Stimulated activated CD4-positive, alpha-beta T cell treated with anti-CD3 and anti-CD28 coated beads, Interleukin-2, amount 100 ng/mL, for 24 hours (primary cell): ENCODE measurements at places on chromosomes 7 and 10.

- no peak for DNase-seq
Measured at GRCh38 chr10:113320211-113320610, 232.6 kb upstream of the HABP2 start.

- DNase-seq, result no peak
Measured at GRCh38 chr10:133011882-133012281, 69.5 kb upstream of the CFAP46 start.

- DNase-seq, result peak; percentile 33
Measured at GRCh38 chr10:62870866-62871265, 54.7 kb upstream of the EGR2 start.

DNA sequence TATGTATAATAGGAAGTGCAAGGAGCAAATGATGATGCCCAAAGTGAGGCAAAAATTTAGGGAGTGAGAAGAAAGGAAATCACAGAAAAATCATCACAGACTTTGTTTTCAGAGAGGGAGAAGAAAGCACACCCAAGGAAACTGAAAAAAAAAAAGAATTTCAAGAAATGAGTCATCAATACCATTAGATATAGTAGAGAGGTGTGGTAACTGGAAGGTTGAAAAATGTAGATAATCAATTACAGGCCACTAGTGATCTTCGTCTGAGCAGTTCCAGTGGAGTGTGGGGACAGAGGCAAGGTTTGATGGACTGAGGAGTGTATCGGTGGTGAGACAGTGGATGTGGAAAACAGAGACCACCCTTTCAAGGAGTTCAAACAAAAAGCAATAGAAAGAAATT is 31.7 kb downstream of the ASB4 start:
- DNase-seq, result no peak

DNA sequence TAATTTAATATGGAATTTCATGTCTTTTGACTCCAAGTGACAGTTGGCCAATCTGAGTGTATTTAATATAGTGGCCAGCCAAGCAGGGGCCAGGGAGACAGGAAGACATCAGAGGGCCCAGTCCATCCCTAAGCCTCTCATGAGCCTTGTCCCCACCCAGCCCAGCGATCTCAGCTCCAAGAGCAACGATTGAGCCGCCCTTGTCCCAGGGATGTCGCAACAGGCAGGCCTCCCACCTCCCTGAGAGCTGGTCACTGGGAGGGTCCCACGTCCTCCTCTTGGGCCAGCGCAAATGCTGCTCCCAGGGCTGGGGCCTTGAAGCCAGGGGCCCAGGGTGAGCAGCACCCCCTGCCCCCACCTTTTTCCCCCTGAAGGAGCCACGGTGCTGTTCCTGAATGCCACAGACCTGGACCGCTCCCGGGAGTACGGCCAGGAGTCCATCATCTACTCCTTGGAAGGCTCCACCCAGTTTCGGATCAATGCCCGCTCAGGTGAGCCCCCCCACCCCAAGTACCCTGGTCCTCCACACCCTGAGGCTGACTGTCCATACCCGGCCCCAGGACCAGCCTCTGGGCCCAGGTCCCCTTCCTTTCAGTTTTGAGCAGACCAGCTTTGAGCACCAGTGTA is 29.4 kb downstream of the C10orf105 start:
- DNase-seq, result no peak

DNA sequence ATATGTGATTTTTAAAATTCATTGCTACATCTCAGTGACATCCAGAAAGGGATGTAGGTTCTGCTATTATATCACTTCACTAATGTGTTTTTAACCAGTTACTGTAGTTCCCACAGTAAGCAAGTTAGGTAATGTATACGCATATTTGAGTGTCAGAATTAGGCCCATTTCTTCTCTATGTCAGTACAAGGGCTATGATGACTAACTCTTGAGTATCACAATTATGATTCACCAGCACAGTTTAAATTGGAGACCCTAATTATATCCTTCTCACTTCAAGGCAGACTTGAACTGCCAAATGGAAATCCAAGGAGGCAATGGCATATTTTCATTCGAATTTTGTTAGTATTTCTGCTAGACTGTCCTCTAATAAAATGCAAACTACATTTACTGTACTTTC is 23.6 kb downstream of the BZW2 start:
- DNase-seq, result no peak

DNA sequence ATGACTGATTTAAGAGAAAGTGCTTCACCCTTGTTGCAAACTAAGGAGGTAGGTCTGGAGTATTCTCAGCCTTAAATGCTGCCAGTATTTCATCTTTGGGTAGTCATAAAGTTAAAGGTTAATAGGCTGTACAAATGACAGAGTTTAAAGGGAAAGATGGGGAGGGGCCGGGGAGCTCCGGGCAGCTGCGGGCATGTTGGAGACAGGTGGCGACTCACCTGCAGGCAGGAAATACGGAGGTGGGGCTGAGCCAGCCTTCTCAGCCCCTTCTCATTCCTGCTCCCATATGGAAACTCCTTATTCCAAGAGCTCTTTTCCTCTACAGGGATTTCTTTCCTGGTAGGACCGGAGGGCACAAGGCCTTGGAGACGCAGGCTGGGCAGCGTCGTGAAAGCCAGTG is 31.8 kb upstream of the HMX3 start:
- DNase-seq, result no peak

DNA sequence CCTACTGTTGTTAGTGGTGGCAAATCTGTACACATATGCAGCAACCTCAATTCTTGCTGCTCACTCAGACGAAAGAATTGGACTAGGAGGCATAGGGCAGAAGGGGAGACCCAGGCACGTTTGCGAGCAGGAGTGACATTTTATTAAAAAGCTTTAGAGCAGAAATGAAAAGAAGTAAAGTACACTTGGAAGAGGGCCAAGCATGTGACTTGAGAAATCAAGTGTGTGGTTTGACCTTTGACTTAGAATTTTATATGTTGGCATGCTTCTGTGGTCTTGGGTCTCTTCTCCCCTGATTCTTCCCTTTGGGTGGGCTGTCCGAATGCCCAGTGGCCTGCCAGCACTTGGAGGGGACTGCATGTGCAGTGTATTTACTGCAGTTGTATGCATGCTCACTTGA is 205.5 kb upstream of the SEMA3D start:
- no peak for DNase-seq

DNA sequence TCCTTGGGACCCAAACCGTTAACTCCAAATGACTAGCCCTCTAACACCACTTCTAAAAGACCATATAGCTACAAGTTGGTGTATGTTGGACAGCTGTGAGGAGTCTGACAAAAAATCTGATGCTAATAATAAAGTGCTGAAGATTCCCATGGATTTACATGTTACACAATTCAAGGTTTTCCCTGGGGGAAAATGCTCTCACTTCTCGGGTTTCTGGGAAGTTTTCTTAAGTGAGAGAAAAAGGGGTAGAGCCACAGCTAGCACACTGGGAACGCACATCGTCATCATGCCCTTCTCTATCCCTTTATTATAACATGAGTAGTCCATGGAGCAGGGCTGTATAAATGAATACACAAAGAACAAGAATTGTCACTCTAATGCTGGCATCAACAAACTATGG is 162.1 kb downstream of the CHCHD3 start:
- DNase-seq, result no peak

GRCh38 chr10:120511165-120511564 is 54.1 kb downstream of the PLPP4 start:
- no peak for DNase-seq

DNA sequence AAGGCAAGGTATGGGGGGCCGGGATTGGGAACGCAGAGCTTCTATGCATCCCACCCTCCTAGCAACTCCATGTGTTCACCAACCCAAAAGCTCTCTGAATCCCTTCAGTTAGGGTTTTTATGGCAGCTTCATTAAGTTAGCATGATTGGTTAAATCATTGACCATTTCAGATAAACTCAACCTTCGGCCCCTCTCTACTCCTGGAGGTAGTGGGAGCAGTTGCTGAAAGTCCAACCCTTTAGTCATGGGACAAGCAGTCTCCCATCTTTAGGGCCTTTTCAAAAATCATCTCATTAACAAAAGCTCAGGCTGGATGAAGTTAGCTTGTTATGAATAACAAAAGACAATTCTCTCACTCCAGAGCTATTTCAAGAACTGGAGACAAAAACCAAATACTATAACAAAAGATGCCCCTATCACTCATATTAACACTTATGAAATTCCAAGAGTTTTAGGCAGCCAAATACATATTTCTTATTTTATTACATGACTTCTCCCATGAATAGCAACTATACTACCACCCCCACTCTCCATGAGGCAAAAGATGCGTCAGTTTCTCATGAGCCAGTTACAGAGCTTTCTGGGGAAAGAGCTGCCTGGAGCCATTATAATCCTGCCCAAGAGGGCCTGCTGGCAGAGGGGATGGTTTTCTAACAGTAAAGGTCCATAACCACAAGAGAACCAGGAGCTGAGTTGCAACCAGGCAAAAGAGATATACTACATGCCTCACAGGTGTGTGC is 44.6 kb downstream of the SLC16A12 start:
- DNase-seq, result no peak

DNA sequence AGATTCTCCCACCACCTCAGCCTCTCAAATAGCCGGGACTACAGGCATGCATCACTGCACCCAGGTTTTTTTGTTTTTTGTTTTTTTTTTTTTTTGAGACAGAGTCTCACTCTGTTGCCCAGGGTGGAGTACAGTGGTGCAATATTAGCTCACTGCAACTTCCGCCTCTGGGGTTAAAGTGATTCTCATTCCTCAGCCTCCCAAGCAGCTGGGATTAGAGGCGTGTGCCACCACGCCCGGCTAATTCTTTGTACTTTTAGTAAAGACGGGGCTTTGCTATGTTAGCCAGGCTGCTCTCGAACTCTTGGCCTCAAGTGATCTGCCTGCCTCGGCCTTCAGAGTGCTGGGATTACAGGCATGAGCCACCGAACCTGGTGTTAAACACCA is 107.5 kb upstream of the KIF5B start:
- DNase-seq, result no peak

DNA sequence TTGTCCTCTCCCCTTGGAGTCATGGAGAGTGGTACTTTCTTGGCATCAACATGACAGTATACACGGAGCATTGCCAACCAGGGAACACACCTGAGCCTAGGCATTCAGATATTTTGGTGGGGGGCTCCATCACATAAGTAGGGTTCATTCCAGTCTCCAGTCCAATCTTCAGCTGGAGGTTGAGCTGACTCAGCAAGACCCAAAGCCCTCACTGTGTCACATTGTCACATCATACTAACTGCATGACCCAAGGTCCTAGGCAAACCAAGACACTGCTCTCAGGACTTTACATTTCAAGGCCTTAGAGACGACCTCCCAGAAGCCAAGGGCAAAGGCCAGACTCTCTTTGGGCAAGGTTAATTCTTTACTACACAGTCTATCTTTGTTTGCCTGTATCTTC is 190.1 kb downstream of the TMEM178B start:
- DNase-seq, result no peak

- no peak for DNase-seq
Measured at GRCh38 chr7:121336579-121336978, 7.8 kb downstream of the WNT16 start.

DNA sequence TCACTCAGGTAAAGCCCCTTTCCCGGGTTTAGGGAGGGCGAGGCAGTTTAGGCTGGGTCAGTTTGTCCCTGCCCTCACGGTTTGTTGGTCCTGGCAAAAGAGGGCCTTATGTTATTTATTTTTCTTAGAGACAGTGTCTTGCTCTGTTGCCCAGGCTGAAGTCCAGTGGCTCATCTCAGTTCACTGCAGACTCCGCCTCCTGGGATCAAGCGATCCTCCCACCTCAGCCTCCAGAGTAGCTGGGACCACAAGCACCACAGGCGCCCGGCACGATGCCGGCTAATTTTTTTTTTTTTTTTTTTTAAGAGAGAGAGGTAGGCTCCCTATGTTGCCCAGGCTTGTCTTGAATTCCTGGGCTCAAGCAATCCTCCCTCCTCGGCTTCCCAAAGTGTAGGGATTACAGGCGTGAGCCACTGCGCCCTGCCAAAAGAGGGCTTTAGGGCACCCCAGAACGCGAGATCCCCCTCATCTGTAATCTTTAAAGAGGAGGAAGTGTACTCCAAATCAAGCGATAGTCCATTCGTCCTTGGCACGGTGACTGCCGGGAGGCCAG is 626 bp upstream of the BMS1 start:
- peak; percentile 22 for DNase-seq

DNA sequence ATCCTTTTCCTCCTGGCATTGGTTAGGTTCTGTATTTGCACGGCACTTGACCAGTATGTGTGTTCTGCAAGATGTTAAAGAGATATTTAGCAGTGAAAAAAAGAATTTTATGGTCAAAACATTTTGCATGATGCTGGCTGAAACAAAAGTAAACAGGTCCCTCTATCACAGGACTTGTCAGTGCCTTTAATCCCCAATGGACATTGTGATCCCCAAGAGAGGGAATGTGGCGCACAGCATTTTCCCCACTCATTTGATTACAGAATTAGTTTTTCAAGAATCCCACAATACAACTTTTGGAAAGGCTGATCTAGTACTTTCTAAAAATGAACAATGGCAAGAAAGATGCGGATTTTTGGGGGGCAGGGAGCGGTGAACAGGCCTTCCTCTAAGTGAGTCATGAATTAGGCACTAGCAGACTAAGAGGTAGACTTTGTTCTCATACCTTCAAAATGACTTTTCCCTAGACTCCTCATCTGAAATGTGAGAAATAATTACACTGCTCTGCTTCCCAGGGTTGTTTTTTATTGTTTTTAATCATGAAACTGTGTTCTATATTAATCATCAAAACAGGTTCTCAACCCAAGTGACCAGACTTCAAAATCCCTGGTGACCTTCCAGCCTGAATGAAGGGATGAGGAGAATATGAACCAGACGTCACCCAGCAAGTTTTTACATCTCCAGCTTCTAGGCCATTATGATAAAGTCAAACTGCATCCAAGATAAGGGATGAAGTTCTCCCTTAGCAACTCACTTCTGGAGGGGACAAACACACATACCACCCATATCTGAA is 8.6 kb downstream of the FBXW4 start:
- DNase-seq, result no peak

GRCh38 chr7:22997871-22998518 is 15.9 kb downstream of the HYCC1 start:
- DNase-seq, result no peak

DNA sequence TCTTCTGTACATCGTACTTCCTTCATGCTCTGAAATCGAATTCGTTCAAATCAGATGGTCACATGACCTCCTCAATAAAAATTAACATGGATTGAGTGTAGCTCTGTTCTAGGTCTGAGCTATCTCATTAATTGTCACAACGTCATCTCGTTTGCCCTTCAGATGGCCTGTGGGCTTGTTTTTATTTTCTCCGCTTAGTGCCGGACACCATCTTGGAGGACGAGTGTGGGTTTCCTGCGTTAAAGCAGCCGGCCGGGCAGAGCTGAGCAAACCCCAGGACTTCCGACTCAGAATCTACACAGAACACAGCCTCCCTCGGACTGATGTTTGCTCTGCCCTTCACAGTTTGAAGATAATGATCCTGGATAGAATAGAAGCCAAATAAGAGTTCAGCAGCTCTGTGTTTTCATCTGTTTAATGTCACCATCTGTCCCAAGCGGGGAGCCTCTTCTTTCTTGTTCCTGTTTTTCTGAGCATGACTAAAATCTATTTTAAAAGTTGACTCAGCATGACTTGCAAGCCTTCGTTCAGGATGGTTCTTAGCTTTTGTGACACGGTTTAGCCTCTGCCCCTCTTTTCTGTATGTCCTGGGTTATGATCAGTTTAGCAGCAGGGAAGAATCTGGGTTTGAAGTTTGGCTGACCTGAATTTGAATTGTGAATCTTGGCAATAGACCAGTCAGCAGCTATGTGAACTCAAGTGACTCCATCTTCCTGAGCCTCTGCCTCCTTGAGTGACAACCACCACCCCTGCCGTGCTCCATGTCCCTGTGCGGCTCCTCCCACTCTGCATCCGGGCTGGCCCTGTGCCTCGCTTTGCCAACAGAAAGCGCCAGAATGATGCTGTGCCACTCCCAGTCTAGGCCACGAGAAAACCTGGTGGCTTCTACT is 30.6 kb upstream of the GALNTL5 start:
- DNase-seq, result no peak

GRCh38 chr7:27215356-27215755 is 15.5 kb upstream of the HOXA13 start:
- no peak for DNase-seq
